ENCODE measurements at places on chromosomes 11 and 22.

GRCh38 chr22:36182857-36183256 lies 18.8 kb downstream of the APOL4 start:
- no peak for DNase-seq

GRCh38 chr11:67261640-67261945 lies 4.7 kb upstream of the GRK2 start:
- no peak for DNase-seq

GRCh38 chr11:17173332-17173731 lies 34.5 kb downstream of the PIK3C2A start:
- DNase-seq = peak; percentile 20

DNA sequence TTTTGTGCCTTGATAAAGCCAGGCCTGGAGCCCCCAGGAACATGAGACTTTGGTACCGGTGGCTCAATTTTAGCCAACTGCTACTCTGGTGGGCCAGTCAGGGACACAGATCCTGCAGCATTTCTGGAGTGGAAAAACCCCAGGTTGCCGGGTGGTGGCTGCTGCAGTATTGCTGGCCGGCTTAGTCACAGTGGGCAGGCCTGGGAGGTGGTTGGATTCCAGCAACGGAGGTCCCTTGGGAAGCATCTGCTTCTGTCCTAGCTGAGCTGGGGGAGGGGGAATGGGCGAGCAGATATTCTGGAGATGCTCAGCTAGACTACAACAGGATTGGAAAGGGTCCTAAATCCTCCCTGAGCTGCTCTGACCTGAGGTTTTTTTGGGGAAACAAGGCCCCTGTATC lies 31.6 kb upstream of the ACCSL start:
- DNase-seq = peak; percentile 80

- no peak for DNase-seq
Measured at GRCh38 chr11:13258855-13259254, 18.7 kb upstream of the BMAL1 start.

DNA sequence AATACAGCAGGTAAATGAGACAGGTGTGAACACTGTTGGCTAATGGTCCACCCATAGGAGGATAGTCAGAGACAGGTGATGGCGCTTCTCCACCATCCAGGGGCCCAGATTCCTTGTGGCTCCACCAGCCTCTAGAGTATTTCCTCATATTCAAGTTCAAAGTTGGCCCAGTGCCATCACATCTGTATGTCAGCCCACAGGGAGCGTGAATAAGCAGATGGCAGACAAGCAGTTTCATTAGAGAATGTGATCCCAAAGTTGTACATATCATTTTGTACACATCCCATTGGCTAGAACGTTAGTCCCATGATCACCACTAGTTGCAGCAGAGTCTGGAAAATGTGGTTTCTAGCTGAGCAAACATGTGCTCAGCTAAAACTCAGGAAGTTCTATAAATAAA lies 11.0 kb upstream of the CWF19L2 start:
- peak; percentile 76 for DNase-seq

GRCh38 chr22:26464312-26464711 lies 19.3 kb downstream of the HPS4 start:
- peak; percentile 81 for DNase-seq

GRCh38 chr11:103907548-103908455 lies 128.6 kb upstream of the DDI1 start:
- DNase-seq = peak; percentile 67

DNA sequence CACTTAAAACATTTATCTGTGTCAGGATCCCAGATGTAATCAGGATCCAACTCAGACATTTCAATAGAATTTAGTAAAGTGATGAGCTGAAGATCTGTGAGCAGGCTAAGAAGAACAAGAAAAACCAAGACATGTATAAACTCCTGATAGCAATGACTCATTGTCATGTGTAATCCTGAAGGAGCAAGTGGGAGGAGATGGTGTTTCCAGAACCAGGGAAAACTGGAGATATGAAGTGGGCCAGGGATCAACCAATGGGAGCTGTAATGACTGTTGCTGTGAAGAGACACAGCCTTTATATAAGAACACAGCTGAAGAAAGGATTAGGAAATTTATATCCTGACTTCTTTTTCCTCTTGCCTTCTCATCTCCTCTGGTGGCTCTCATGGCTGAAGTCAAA lies 682.5 kb upstream of the ARHGAP42 start:
- DNase-seq = peak; percentile 44

- peak; percentile 84 for DNase-seq
Measured at GRCh38 chr22:35838855-35839576, 121.3 kb downstream of the APOL5 start.

- no peak for DNase-seq
Measured at GRCh38 chr11:134686460-134687061, 274.5 kb upstream of the B3GAT1 start.

- no peak for DNase-seq
Measured at GRCh38 chr11:2535673-2536439, 91.0 kb downstream of the KCNQ1 start.

DNA sequence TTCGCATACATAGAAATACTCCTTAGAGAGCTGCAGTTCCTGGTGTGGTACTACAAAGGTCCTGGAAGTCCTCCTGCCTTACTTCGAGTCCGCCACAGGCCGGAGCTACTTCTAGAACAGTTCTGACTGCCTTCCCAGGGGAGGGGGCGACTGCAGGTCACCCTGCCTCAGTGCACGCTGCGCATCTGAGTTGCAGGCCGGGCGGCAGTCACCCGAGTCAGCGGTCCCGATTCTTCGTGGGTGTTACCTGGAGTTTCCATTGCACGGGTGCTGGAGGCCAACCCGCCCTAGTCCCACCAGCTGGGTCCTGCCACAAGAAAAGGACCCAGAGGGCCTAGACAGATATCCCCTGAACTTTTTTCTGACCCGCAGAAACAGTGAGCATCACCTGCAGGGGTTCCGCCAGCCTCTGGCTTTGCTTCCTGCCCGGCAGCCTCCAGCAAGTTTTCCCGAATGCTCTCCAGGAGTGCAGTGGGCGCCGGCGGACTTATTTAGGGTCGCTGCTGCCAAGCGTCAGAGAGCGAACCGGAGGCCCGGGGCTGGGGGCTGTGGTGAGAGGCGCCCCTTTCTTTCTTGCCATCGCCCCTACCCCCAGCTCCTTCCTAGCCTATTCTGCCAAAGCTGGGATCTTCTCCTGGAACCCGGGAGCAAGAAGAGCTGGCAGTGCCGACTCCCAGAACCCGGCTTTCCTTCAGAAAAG lies 1.7 kb upstream of the CALCB start:
- no peak for DNase-seq

DNA sequence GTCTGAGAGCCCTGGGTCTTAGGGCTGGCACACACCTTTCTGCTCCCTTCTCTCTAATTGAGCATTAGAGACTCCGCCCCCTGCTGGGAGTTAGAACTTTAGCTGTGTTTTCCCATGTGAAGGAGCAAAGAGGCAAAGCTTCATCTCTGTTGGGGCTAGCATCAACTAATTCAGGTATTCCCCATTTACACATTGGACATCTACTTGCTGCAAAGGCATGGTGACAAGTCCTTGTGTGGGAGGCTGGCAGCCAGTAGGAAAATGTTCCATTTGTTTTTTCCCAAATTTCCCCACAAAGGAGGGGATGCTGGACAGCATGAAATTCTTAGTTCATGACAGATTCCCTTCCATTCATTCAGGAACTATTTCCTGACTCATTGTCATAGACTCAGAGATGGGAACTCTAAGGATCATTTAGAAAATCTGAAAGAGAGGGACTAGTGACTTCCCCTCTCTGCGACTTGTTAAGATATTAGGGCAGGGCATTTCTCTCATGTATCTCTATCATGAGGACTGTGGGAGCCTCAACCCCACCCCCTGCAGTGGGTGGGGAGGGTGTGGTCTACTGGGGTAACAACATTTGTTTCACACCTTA lies 3.6 kb downstream of the CD44 start:
- peak; percentile 44 for DNase-seq

DNA sequence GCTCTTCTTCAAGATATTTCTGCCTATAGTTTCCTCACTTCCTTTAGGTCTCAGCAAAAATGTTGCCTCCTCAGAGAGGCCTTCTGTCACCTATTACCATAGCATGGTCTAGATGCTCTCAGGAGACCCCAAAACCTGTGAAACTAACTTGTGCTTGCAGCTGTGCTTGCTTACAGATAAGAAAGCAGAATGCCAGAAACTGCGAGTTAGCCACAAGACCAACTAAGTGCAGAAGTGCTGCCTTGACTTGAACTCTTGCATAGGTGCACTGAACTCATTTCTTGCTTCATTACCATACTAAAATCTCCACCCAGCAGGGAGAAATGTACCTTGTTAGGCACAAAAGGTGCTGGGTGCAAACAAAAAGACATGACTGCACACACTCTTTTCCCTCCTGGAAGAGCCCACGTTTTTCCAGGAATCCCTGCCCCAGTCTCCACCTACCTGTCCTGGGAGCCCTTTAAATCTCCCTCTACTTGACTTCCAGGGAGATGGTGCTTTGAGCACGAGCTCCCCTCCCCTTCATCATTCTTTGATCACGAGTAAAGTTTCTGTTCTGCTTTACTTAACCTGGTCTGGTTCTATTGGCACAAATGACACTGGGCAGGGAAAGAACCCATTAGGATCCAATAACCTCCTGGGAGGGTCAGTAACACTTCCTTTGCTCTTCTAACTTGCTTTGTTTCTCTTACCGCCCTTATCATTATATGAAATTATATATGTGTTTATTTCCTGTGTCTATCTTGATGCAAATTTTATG lies 137.7 kb upstream of the DDI1 start:
- DNase-seq = no peak

- DNase-seq = peak; percentile 54
Measured at GRCh38 chr11:27497284-27497866, 9.2 kb downstream of the LIN7C start.

GRCh38 chr11:77617892-77618291 lies 19.7 kb downstream of the CLNS1A start:
- no peak for DNase-seq

GRCh38 chr11:118000850-118001228 lies 14.6 kb downstream of the IL10RA start:
- no peak for DNase-seq

DNA sequence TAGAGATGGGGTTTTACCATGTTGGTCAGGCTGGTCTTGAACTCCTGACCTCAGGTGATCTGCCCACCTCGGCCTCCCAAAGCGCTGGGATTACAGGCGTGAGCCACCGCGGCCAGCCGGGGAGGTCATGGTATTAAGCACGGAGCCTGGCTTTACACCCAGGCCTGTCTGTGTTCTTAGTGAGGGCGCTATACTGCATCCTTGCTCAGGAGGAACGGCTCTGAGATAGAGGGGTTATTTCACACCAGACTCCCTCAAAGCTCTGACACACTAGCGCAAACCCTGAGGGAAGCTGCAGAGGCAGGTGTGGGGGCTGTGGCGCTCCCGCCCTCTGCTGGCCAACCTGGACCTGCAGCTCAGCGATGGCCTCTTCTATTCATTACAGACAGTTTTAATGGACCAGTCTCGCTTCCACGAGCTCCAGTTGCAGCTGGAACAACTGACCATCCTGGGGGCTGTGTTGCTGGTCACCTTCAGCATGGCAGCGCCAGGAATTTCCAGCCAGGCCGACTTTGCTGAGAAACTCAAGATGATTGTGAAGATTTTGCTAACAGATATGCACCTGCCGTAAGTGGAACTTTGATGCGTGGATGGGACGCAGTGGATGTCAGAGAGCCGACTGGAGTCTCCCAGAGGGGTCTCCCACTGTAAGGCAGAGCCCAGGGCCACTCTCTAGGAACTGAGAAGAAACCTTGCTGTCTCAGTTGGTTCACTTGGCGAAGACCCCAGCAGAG lies 26.2 kb downstream of the TCP11L1 start:
- peak; percentile 75 for DNase-seq

DNA sequence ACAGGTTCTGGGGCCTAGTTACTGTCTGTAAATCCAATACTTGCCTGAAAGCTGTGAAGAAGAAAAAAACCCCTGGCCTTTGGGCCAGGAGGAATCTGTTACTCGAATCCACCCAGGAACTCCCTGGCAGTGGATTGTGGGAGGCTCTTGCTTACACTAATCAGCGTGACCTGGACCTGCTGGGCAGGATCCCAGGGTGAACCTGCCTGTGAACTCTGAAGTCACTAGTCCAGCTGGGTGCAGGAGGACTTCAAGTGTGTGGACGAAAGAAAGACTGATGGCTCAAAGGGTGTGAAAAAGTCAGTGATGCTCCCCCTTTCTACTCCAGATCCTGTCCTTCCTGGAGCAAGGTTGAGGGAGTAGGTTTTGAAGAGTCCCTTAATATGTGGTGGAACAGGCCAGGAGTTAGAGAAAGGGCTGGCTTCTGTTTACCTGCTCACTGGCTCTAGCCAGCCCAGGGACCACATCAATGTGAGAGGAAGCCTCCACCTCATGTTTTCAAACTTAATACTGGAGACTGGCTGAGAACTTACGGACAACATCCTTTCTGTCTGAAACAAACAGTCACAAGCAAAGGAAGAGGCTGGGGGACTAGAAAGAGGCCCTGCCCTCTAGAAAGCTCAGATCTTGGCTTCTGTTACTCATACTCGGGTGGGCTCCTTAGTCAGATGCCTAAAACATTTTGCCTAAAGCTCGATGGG lies 13.5 kb downstream of the PIK3IP1 start:
- no peak for DNase-seq

- DNase-seq = peak; percentile 57
Measured at GRCh38 chr11:1652771-1653540, 23.4 kb downstream of the KRTAP5-5 start.

GRCh38 chr11:134074766-134075165 lies 5.9 kb downstream of the JAM3 start:
- no peak for DNase-seq

GRCh38 chr11:69130654-69131053 lies 25.1 kb upstream of the SMIM38 start:
- no peak for DNase-seq

DNA sequence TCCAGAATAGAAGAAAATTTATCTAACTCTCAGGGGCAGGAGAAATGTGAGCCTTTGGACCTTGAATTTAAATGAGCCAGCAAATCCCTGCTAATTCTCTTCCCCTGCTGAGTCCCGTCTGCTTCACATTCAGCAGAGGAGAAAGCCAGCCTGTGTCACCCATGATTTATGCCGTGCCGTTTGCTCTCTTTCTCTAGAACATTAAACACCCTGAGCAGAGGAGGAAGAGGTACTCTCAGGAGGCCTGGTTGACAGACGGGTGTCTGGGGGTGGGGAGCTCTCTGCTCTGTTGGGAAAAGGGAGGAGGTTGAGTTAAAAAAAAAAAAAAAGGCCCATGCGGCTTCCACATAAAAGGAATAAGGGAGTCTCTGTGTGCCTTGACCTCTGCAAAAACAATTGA lies 11.3 kb upstream of the MTMR3 start:
- DNase-seq = no peak

DNA sequence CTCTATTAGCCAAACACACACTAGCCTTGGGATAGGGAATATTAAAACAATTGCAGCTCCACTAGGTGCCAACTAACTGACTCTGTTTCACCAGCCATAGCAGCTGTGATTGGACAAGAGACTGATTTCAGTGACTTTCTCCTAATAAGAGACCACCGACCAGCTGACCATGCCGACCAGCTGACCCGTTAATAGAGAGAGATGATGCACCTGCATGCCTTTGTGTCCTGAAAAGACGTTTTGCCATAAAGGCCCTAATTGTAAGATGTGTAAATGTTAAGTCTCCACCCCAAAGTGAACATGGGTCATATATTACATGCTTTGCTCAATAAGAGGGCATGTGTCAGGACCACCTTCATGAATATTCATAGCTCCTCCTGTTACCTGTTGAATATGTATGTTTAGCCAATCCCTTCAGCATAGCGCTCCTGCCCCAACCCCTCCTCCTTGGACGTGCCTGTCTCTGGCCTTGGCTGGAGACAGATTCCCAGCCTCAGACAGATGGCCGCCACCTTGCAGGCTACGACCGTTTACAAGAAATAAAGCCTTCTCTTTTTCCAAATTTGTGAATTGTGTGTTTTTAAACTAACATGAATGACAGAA lies 1.3 kb upstream of the NADSYN1 start:
- DNase-seq = no peak

All from cardiac fibroblast (primary cell).